ENCODE measurements at places on chromosomes 1 and 21.

DNA sequence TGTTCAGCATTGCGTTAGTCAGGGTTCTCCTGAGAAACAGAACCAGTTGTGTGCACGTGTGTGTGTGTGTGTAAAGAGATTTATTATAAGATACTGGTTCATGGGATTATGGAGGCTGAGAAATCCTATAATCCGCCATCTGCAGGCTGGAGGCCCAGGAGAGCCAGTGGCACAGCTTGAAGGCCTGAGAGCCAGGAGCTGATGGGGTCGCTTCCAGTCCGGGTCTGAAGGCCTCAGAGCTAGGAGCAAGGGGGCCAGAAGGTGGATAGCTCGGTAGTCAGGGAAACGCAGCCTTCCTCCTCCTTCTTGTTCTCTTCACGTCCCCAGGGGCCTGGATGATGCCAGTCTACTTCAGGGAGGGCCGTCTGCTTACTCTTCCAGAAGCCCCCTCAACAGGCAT is 37.7 kb downstream of the FAAP20 start:
- DNase-seq, result no peak

DNA sequence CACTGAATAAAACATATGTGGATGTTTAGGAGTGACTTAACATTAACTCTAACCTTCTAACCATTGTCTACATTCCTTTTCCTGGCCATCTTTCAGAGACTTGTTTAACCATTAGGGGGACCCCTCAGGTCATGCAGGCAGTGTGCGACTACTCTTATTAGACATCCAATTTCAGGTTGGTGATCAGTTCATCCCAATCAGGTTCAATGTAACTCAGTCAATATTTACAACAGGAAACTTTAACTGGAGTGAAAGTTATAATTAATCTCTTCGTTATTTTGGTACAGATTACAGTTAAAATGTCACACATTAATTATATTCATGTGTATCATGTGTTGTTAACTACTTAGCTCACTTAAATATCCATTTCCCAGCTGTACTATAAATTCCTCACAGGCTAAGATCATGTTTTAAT is 68.8 kb upstream of the RGS1 start:
- no peak for DNase-seq

DNA sequence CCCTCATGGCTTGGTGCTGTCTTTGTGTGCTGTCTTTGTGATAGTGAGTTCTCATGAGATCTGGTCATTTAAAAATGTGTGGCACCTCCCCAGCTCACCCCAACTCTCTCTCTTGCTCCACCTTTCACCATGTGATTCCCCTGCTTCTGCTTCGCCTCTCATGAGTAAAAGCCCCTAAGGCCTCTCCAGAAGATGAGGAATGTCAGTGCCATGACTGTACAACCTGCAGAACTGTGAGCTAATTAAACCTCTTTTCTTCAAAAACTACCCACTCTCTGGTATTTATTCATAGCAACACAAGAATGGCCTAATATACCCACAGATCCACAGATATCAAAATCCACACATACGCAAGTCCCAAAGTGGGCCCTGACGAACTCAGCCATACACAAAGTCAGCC is 88.9 kb upstream of the PPP2R5A start:
- no peak for DNase-seq

- no peak for DNase-seq
These were observed 47.8 kb upstream of the LAMC2 start for GRCh38 chr1:183138301-183138700.

DNA sequence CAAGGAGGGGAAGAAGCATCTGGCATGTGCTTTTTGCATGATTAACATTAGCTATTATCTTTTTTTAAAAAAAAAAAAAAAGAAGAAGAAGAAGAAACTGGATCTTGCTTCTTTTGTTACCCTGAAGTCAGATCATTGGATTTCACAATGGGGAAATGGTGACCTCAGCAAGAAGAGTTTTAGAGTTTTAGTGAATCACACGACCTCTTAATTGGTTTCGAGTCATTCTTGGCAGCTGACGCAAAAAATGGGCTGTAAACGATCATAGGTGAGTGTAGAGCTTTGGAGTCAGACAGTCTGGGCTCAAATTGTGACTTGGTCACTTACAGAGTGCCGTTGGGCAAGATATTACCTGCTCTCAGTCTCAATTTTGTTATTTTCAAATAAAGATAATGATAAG is 33.3 kb upstream of the PGBD5 start:
- peak; percentile 87 for DNase-seq

GRCh38 chr1:8382051-8382505 is 64.2 kb downstream of the SLC45A1 start:
- peak; percentile 82 for DNase-seq

GRCh38 chr1:34060901-34061415 is 104.1 kb downstream of the CSMD2 start:
- DNase-seq, result no peak

DNA sequence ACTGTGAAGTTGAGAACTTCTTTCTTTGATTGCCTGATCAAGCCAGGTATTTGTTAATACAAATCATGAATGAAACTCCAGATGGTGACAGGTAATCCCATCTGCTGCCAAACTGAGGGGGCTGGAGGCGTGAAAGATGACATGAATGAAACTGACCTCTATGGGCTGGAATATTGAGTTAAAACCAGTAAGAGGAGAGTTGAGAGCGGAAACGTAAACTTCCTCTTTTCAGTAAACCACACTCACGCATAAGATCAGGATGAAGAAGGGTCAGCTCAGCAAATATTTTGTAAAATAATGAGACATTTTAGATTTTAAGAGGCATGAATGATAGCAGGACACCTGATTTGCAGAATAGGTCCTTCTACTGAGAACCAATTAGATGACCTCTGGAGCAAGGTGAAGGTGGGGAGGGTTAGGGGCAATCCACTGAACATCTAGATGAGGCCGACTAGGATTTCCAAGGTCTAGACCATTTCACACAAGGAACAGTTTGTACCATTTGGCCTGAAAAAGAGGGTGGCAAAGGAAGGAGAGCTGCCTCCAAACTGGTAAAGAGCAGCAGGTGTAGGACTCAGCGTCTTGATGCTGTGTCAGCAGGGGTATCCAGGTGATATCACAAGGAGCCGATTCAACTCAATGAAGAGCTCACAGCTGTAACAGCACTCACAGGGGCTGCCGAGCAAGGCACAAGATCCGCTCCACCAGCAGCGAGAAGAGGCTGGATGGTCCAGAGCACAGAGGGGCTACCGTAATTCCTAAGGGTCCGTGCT is 132.6 kb downstream of the NTPCR start:
- no peak for DNase-seq

DNA sequence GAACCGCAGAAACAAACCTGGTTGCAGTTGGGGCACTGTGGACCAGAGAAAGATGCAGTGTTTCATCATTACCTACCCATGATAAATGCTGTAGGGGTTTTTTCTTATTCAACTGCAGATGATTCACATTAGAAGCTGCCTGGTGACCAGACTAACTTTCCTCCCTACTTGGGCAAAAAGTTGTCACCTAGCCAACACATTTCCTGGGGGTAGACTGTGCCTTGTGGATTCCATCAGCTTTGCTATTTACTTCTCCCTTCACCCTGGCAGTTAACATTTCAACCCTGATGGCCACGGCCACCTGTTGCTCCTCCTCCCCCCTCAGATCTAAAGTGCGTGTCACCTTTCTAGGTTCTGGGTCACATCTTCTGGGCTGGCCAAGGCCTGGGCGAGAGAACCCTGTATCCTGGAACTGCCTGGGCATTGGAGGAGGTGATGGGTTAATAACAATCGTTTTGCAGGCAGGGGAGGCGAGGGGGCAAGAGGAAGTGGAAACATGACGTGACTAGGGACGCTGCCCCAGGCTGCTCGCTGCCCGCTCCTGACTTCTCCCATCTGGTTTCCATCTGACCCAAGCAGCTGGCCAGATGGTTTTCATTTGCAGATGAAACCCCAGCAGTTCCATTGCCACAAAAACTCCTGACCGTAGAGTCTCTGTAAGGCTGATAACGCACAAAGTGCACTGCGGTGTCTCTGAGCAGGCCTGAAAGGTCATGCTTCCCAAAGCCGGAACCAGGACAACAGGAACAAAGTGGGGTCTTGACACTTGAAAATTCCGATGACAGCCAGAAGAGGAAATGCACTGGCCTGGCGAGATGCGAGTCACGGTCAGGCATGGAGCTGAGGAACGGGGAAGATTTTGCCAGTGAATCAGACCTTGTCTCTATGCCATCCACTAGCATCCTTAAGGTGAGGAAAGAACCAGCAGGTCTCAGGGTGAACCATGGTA is 36.6 kb downstream of the CAPZB start:
- DNase-seq, result peak; percentile 85

GRCh38 chr1:214447557-214447871 is 103.9 kb downstream of the PTPN14 start:
- no peak for DNase-seq

- DNase-seq, result no peak
These were observed 41.0 kb downstream of the KCNH1 start for GRCh38 chr1:211092955-211093354.

GRCh38 chr1:31784356-31785019 is 20.3 kb upstream of the ADGRB2 start:
- DNase-seq, result no peak

DNA sequence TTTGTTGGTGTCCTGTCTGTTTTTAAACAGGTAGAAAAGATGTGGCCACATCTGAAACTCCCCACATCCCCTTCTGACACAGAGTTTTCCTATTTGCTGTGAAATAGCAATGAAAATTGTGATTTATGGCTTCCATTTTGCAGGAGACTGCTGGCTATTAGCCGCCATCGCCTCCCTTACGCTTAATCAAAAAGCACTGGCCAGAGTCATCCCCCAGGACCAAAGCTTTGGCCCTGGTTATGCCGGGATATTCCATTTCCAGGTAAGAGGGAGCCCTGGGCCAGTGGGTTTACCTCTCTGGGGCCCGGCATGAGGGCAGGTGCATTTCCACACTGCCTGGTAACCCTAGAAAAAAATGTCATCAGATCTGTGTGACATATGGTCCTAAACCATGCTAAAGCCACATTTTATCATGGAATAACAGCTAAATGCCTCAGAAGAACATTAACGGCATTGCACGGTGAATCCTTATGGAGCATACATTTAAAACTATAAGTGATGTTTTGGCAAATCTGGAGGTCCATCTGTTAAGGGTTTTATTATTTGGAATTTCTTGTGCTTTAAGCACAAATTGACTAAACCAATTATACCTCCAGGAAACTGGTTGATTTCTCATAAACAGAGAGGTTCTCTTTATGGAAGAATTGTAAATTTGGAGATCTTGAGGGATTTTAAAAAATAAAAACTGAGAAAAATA is 12.3 kb downstream of the CAPN9 start:
- no peak for DNase-seq

GRCh38 chr1:109790735-109791494 is 27.2 kb upstream of the EPS8L3 start:
- DNase-seq, result no peak

DNA sequence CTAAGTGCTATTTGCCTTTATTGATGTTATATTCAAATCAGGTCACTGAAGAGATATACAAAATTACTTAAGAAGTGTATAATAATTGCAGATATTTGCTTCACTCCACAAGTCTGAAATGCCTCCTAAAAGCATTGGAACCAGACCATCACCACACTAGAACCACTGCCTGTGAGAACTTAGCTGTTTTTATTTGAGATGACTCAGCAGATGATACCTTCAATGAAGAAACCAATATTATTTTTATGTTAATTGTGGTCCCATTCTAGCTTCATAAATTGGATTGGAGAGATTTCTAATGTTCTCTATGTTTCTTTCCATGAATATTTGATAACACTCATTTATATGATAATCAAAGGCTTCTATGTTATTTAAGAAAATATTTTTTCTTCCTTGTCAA is 740.6 kb downstream of the KCNT2 start:
- DNase-seq, result no peak

- no peak for DNase-seq
These were observed 44.3 kb downstream of the LHX9 start for GRCh38 chr1:197961449-197961848.

DNA sequence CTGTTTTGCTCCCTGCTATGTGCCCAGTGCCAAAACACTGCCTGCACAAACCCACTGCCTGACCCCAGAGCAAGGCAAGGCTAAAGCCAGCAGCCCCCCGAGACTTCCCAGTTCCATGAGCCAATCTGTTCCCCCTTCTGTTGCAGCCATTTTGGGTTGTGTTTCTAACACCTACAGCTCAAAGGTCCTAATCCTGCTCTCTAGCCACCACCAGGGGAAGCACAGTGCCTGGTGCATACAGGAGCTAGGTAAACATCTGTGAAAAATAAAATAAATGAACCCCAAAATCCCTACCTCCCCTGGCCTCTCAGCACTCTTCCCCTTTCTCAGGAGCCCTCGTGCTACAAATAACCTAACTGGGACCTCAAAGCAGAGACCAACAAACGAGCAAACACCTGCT is 190.2 kb downstream of the MATN1 start:
- no peak for DNase-seq

- no peak for DNase-seq
These were observed 24.1 kb downstream of the UBR4 start for GRCh38 chr1:19186001-19186400.

DNA sequence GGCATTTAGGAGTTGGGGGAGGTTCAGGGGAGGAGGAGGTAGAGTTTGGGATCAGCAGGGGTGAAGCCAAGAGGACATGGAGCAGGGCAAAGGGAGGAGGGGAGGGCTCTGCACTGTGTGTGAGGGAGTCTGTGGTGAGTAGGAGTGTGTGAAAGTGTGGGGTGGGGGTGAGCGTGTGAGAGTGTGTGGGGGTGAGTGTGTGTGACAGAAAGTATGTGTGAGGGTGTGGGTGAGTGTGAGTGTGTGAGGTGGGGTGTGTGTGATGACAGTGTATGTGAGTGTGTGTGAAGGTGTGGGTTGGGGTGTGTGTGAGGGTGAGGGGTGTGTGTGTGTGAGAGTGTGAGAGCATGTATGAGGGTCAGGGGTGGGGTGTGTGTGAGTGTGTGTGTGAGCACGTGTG is 62.6 kb downstream of the GNG4 start:
- DNase-seq, result no peak

DNA sequence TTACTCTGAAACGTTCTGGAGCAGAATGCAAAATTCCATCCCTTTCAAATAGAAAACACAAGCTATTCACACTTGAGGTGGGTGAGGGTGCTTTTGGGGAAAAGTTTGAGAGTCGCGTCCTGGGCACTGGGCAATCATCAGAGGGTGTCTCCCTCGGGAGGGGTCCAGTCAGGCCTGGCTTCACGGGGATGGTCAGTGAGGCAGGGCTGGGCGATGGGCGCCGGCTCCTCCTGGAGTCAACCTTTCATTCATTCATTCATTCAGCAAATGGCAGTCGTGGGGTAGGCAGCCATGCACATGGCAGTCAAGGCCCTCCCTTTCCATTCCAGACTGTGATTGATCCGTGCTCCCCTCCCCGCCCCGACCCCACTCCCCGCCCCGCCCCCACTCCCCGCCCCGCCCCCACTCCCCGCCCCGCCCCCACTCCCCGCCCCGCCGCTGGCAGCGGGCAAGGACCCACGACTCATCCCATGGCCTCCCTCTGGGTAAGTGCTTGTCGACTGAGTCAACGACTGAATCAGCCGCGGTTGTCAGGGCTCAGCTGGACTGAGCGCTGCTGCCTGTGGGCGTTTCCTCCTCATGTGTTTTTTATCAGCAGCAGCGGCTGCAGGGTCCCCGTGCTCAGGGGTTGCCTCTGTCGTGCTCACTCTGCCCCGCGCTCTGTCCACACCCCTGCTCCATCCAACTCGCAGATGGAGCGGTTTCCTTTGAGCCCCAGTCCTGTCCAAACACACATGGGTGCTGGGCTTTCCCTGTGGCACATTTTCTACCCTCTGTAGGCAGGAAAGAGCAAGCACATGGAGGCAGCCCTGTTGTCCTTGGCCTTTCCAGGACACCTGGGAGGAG is 12.5 kb upstream of the SPSB1 start:
- DNase-seq, result no peak

Data from epithelial cell of proximal tubule (primary cell).